ENCODE measurements at places on chromosomes 7 and 10.

DNA sequence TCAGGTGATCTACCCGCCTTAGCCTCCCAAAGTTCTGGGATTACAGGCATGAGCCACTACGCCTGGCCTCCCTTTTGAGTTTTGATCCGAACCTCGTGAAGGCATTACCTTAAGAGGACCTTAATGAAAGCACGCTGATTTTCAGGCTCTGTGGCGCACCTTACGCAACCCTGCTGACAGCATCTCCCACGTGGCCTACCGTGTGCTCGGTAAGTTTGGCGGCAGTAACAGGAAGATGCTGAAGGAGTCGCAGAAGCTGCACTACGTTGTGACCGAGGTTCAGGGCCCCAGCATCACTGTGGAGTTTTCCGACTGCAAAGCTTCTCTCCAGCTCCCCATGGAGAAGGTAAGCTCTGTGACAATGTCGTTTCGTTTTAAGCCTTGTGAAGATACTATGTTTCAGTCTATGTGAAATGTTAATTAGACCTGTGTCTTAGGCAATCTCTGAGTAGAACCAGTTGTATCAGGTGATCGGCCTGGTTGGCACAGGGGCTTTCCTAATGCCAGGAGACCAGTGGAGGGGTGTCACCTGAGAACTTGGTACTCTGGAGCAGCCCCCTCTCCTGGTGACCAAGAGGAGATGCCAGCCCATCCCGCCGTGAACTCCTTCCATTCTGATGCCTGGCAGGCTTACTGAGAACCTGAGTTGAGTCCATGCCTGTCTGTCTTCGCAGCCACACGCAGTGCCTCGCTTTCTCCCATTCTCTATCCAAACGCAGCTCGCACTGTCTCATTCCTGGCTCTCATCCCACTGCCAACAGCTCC, 43.5 kb downstream of the TRRAP start:
- DNase-seq = no peak

GRCh38 chr10:97788552-97789442, 17.0 kb upstream of the SFRP5 start:
- DNase-seq = peak; percentile 13

DNA sequence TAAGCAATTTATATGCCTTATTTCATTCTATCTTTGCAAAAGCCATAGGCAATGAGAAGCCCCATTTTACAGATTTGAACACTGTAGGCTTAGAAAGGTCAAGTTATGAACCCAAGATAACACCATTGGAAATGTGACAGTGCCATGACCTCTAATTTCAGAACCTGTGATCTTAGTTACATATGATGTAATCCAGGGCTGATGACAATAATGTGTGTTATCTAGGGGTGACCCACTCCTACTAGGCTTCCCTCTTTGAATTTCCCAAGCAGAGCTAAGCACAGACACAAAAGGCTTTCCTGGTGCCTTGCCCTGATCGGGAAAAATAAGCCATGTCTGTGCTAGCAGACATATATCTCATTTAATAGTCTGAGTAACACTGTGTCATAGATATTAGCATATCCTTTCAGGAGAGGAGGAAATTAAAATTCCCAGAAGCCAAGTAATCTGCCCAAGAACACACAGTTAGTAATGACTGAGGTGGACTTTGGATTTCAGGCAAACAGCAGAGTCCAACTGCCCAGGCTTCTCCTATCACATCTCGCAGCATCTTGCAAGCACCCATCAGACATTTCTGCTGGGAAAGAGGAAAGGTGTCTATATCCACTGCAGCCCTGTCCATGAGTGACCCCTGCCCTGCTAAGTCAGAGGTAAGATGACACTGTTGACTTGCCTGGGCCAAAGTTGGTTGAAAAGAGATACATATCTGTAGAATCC, 2.8 kb upstream of the TECTB start:
- DNase-seq = peak; percentile 57

DNA sequence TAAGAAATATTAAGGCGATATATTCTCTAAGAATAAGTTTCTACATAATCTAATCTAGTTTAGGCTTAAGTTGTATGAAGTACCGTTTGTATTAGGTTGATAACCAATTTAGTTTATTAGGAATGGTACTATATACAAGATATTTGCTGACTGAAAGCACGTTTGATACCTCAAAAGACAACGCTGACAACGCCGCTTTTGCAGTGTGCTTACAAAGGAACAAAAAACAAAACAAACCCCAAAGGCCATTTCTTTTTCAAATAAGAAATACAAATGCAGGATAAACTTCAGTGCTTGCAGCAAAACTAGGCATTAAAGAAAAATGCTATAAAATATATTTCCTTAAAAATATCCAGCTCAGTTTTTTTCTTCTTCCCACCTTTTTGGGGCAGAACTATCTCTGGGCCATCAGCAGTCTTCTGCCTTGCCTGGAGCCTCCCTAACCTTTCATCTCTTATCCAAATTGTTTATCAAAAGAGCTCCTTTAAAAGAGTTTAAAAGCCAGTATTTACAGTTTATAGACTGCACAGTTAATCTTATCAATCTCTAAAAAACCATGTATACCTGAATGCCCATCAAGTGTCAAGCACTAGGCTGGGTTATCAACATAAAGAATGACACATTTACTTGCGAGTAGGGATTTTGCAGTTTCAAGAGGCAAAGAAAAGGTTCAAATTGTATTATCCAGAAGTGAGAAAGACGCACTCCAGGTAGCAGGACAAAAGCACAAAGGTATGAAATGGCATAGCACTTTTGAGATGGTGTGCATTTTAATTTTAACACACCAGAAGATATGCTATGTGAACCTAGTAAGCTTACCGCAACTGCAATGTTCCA, 4.1 kb upstream of the KMT2E start:
- no peak for DNase-seq

DNA sequence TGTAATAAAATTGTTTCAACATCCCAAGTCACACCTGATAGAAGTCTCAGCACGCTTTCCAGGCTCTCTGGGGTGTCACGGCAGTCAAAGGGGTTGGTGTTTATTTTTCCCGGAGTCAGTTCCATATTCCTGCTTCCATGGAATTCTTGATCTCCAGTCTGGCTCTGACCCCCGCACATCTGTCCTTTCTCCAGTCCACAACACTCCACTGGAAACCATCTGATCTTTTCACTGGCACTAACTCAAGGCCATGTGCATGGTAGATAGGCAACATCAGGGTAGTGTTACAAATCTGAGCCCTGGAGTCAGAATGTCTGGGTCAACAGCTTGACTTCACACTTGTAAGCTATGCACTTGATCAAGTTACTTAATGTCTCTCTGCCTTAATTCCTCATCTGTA, 176.2 kb downstream of the WDR11 start:
- no peak for DNase-seq

DNA sequence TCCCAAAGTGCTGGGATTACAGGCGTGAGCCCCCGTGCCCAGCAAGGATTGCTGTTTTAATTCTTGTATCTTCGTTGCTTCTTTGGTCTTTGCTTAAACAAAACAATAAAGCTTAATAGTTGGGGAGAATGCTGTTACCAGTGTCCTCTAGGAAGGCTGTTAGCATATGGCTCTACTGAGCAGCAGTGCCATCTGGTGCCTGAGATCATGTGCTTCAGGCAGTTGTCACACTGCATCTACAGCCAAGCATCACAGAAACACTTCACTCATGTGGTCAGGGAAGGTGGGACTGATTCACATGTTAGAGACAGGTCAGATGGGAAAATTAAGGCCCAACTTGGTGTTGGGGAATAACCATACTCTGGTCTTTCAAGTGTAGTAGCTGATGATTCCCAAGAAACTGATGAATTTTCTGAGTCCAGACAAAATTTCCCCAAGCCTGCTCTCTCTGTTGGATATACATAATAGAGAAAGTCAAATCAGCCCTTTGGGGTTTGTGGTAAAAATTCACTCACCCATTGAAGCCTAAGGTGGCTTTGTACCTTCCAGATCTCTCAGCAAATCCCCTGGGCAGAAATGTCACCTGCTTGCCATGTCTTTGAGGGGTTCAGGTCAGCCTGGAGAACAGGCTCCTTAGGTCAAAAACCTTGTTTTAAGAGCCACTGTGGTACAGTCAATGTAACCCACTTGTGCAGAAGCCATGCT, 28.4 kb downstream of the UBE2D4 start:
- DNase-seq = peak; percentile 79

- DNase-seq = no peak
Observed at GRCh38 chr7:121276313-121276712, 52.5 kb upstream of the WNT16 start.

DNA sequence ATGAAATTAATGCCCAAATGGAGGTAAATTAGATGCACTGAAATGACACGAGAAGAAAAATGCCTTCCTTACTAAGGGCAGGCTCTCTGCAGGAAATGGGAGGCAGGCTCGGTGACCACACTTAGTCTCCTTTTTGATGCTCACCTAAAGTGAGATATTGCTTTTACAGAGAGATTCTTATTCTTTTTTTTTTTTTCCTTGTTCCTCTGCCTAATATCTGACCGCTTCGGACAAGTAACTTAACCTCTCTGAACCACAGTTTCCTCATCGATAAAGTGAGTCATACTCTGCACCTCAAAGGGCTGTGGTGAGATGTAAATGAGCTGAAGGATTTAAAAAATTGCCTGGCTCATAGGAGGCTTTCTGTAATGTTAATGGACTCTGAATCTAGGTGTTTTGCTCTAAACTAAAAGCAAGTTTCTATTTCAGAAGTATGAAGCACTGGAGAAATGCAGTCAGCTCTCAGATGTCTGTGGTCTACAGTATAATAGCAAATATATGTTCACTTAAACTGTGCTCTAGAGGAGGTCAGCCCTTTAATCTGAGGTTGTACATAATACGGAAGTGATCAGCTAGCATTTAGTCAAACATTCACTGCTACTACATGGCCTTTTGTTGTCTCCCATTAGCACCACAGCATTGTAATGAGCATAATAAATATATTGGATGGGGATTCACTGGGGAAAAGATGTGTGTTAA, 23.2 kb downstream of the NKX2-3 start:
- DNase-seq = peak; percentile 54

GRCh38 chr10:22823109-22823508, 104.7 kb upstream of the ARMC3 start:
- peak; percentile 96 for DNase-seq

DNA sequence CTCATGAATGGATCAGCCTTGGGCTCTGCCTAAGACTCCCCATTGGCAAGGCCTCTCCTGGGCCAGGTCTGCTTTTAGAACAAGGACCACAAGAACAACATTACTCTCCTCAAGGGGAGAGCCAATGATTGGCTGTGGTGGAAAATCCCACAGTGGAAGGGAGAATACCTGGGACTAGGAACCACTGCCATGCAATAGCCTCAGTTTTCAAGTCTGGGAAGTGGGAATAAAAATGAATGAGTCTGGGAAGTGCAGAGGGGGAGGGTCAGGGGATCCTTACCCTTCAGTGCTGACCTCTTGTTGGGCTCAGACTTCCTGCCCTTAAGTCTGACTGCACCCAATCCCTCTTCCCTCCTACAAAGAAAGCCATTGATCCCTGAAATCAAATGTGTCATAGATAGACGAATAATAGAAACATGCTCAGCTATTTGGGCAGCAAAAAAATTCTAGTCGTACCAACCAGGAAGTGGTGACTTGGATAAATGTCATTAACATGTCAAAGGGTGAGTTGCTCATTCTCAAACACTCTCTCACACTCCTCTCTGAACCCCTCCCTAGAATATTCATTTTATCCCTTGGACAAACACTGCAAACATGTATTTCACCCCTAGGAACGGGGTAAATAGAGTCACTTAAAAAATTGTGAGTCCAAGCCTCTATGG, 123.6 kb downstream of the SH3PXD2A start:
- DNase-seq = peak; percentile 57

- DNase-seq = no peak
Observed at GRCh38 chr10:71627956-71628355, 91.6 kb downstream of the C10orf105 start.

DNA sequence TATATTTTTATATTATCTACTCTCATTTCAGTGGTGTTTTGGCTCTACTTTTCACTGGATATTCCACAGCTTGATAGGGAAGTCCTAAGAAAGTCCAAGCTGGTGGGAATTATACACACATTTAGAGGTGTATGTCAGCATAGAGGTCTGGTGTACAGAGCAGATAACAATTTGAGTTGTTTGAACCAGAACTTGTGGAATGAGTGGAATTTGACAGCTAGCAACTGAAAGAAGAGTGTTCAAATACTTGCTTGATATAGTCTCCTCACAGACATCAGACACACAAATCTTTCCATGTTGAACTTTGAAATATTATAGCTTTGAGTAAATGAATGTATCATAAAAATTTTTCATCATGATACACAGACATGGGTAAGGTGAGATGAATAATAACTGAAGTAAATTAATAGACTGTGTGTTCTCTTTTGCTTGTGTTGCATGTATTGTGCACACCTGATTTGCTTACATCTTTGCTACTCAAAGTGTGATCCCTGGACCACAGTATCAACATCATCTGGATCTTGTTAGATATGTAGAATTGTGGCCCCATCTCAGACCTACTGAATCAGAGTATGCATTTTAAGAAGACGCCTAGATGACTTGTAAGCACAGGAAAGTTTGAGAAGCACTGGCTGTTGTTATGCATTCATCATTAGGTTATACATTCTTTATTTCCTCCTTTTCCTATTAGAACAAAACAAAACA, 91.5 kb downstream of the ABCA13 start:
- DNase-seq = no peak

DNA sequence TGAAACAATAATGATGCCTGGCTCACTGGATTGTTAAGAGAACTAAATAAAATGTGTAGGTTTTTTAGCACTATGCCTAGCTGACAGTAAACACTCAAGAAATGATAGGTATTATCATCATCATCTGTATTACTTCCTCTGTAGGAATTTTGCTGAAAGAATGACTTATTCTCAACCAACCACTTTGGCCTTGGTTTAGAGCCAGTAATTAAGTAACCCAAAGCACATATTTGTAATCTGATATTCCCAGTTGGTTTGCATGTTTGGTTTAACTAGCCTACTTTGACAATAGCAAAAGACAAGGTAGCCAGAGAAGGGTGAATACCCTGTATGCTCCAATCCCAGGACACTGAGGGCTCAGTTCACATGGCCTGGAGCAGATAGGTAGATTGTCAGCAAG, 34.4 kb downstream of the BCAP29 start:
- DNase-seq = peak; percentile 63

GRCh38 chr10:77160679-77161078, 476.9 kb downstream of the KCNMA1 start:
- DNase-seq = peak; percentile 97

GRCh38 chr7:50533866-50534265, 31.3 kb downstream of the DDC start:
- no peak for DNase-seq

DNA sequence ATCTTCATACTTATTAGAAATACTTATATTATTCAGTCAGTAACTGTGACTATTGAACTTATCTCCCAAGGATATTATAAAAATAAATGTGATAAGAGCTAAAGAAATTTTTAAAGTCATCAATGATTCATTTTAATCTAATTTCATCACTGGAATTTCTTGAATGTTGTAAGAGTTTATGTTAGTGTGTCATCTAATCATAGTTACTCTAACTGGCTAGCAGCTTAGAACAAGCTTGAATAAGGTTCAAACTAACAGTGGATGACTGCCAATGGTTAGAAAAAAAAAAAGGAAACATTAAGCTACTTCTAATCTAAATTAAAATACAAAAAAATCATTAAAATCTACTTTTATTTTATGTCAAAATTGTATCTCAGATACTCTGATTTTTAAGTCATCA, 1066.3 kb downstream of the CNTNAP2 start:
- DNase-seq = peak; percentile 3

Measured in ELR (cell line).